NCI-H1436 (cell line): ENCODE measurements at places on chromosomes 12 and 14.

GRCh38 chr12:64655141-64655540 lies 44.8 kb downstream of the RASSF3 start:
- DNase-seq, result no peak

DNA sequence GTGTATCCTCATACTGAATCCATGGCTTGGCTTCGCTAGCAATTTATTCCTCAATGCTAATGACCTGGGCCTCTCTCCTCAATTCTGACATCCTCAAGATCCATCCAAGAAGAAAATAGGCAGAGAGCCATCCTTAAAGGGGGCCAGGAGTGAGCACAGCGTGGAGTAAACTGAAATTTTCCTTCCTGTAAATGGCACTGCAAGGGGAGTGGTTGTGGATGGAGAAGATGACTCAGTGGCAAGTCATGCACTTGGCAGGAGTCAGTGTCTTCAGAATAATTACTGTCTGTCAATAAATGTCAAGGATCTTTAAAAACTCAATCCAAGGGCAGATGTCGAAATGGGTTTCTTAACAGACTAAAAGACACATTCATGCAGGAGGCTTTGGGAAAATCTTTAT lies 88.0 kb upstream of the TMEM132C start:
- DNase-seq, result no peak

- no peak for DNase-seq
These were observed at the start of gene TXNRD1 for GRCh38 chr12:104215638-104216297. TXNRD1 (plus strand) TSS chr12:104215779; CDS start chr12:104215803, 24 bp downstream.

GRCh38 chr14:94111276-94112095 lies 950 bp downstream of the IFI27 start:
- no peak for DNase-seq

- no peak for DNase-seq
These were observed 31.5 kb downstream of the ABCB9 start for GRCh38 chr12:122934722-122935121.

DNA sequence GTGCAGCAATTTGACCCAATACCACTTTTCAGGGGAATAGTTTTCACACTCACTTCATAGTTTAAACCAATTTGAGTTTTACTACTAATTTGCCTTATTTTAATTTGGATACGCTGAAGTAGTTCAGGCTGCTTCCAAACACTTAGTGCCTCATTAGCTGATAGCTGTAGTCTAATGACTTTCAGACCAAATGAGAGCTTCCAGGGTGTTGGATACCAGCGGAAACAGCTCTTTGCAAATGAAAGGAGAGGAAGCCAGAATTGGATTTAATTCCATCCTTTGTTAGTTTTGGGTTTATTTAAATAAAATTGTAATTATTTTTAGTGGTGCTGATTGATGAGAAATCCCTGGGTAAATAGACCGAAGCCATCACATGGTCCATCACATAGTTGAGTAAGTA lies 158.3 kb upstream of the SEL1L start:
- no peak for DNase-seq

GRCh38 chr12:54420766-54421144 lies 1.7 kb upstream of the ITGA5 start:
- DNase-seq, result no peak

DNA sequence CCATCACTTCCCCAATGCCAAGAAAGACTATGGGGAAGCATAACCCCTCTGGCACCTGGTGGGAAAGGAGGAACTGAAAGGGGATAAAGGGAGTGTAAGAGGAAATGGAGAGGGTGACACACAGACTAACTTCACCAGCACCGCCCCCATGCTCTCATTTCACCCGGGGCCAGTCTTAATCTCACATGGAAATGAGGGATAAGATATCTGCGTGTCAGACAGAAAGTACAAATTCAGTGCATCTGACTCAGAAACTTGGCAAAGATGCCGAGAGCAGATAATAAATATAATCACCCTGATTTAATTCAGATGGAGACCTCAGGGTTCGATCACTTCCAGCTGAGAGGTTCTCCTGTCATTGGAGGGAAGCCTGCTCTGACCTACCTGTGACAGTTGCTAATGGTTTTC lies 191.6 kb downstream of the DUSP6 start:
- DNase-seq, result no peak

DNA sequence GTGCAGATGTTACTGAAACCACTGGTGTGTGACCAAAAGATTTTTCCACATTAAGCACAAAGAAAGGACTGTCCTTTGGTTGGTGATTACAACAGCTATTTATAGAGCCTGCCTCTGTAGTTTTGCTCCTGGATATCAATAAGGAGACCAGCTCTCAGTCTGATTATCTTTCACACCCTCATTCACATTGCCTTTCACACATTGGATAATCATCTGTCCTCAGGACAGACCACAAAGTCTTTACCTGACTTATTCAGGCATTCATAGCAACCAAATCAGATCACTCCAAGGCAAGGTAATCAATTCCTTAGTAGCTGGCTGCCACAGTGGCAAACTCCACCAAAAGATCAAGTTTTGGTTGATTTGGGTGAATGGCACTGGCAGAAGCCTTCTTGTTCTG lies 59.6 kb upstream of the CPSF6 start:
- DNase-seq, result no peak

GRCh38 chr14:38206689-38207376 lies 871 bp upstream of the SSTR1 start:
- DNase-seq, result no peak
